ENCODE measurements at places on chromosomes 5 and 9.

- peak; percentile 98 for DNase-seq
Measured at GRCh38 chr9:125296843-125297372, 35.3 kb downstream of the GAPVD1 start.

- no peak for DNase-seq
Measured at GRCh38 chr5:155794795-155795194, 532.2 kb upstream of the SGCD start.

DNA sequence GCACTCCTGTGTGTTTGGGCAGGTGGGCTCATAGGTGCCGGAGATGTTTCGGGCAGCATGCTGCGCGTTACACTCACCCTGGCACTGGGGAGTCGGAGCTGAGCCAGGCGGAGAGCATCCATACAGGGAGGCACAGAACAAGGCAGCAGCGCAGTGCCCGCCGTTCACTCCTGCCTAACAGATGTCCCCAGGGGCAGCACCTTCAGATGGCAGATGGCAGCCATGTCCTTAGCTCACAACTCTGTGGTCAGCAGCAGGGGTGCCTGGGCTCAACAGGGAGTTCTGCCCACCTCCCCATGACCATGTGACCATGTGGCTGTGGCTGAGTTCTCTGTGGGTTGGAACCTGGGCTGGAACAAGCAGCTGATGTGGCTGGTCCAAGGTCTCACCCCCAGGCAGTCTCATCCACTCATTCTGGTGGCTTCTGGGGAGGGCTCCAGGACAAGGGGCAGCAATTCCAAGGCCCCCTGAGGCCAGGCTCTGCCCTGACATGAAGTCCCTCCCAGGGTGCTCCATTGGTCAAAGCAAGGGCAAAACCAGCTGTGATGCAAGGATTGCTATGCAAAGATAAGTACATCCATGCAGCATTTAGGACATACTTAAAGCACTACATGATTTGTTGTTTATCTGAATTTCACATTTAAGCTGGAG lies 64.2 kb downstream of the MRPL36 start:
- peak; percentile 34 for DNase-seq

DNA sequence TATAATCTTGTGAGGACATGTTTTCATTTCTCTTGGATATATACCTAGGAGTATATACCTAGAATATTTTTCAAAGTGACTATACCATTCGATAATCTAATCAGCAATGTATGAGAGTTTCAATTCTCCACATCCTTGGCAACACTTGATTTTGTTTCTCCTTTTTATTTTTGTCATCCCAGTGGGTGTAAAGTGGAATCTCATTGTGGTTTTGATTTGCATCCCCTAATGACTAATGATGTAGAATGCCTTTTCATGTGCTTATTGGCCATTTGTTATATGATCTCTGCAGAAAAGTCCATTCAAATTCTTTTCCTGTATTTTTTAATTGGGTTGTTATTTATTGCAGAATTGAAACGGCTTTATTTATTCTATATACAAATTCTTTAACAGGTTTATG lies 15.2 kb downstream of the ZCCHC9 start:
- no peak for DNase-seq

DNA sequence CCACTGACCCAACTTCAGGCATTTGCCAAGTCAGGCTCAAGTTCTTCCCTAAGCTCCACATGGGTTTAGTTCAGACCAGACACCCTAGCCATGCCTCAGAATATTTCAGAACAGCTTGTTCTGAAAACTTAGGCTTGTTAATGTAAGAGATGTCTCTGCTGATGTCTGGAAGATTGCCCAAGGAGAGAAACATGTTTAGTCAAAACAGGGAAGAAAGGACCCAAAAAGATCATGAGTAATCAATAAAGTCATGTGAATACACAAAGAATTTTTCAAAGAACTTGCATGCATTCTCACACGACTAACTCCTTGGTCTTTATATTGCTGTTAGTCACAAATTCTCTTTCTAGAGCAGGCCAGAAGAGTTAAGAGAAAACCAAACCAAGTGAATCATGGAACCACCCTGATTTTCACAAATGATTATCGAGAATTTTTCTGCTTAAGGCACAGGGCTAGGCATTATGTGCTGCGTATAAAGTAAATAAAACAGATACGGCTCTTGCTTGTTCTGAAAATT lies 158.1 kb upstream of the HMHB1 start:
- no peak for DNase-seq

GRCh38 chr5:136014049-136015002 lies 14.5 kb upstream of the TGFBI start:
- DNase-seq, result no peak
